ENCODE measurements at places on chromosomes 1 and 21.

- DNase-seq = no peak
These were observed 58.2 kb upstream of the ADAR start for GRCh38 chr1:154666051-154666790.

DNA sequence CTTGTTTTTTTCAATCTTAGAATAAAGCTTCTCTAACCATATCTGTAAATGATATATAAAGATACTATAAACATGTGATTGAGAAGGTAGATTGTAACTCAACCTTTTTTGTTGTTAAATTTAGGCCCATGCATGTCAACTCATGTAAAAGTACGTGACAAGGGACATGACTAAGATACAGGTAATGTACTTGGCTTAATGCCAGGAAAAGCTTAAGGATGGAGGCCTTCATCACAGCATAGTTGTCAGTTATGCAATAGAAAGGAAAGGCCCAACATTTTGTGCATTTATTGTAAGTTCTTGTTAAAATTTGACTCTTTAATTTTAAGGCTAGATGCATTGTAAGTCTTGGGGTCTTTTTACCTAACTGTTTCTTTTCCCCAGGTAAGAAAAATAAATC lies 305.1 kb downstream of the LTN1 start:
- no peak for DNase-seq

- no peak for DNase-seq
These were observed 9.6 kb downstream of the TARBP1 start for GRCh38 chr1:234469376-234469775.

DNA sequence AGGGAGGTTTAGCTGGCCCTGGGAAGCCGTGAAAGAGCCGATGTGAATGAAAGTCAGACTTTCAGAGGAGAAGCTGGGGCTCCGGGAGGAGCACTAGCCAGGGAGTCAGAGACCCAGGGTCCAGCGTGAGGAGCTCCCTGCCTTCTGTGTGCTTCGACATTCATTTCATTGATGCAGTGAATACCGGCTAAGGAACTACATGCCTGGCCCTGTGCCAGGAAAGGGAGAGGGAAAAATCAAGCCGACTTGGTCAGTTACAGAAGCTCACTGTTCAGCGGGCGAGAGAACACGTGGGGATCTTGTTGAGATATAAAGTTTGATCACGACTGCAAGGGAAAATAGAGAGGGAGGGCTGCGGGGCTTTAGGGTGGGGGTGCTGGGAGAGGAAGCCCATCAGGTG lies 76.7 kb upstream of the RUNX3 start:
- no peak for DNase-seq

GRCh38 chr1:221157026-221157761 lies 278.0 kb downstream of the HLX start:
- no peak for DNase-seq

DNA sequence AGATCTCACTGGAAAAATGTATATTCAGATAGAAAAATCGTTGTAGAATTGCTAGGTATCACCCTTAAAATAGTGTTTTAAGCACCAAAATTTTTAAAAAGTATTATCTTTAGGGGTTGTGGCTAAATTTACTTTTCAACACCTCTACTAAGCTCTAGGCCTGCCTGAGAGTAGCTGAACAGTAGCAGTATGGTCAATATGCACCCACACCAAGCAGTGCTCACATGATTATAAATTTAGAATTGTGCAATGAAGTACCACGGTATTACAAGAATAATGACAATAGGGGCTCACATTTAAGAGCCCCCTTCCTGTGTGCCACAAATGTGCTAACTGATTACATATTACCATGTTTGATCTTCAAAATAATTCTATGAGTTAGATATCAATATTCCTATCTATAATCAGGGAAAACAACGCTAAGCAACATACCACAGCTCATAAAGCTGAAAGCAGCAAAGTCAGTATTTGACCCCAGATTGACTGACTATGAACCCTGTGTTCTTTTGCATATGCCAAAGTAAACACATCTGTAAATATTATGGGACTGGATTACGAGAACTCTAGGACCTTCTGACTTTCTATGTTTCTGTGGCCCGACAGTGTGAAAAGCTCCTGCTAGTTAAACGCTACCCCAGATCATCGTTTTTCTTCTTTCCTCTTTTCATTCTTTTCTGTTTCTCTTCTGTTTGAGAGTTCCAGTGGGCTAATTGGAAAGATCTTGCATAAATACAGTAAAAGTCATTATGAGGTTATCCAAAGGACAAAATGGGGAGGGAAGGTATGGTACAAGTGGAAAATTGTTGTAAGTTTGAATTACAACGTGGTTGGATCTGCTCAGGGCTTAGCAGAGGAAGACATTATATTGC lies 201.1 kb upstream of the C1orf87 start:
- DNase-seq = no peak

DNA sequence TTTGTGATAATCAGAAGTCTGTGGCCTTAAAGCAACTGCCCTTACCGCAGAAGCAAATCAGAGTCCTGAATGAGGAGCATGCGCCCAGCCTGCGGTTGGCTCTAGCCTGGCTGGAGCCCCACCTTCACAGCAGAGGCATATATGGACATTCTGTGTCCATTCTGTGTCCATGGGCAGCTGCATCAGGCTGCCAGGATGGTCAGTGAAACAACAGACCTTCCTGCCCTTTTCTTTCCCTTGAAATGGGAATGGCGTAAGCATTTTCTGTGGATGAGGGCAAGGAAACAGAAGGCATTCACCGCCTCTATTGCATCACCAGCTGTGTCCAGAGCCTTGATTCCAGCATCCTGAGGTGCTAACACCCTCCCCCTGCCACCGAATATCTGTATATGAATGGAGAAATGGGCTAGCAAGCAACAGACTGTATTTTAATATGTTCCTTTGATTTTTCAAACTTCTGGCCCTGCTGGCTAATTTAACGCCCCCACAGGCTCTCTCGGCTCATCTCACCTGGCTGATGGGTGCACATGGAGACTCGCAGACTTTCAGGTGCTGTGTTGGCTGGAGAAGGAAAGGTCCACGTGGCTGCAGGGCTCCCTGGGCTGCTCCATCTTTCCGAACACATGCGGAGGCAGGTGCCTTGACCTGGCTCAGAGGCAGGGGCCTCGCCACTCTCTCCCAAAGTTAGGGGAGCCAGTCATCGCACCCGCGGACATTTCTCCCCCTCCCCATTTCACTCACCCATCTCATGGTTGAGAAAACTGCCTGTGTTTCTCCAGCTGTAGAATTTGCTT lies 159.2 kb downstream of the GALNT2 start:
- no peak for DNase-seq

- DNase-seq = no peak
These were observed 30.3 kb upstream of the USP1 start for GRCh38 chr1:62406576-62406975.

GRCh38 chr21:40386294-40386911 lies 460.6 kb downstream of the DSCAM start:
- peak; percentile 18 for DNase-seq

- peak; percentile 9 for DNase-seq
These were observed 61.6 kb downstream of the PTGS2 start for GRCh38 chr1:186618401-186619170.

GRCh38 chr1:3638676-3639075 lies 11.2 kb downstream of the WRAP73 start:
- DNase-seq = no peak

Data from stimulated activated CD4-positive, alpha-beta T cell treated with anti-CD3 and anti-CD28 coated beads, Interleukin-1b, Interleukin-23, amount 100 ng/mL, for 4 hours (primary cell).